ENCODE measurements at places on chromosomes 2 and 18.

DNA sequence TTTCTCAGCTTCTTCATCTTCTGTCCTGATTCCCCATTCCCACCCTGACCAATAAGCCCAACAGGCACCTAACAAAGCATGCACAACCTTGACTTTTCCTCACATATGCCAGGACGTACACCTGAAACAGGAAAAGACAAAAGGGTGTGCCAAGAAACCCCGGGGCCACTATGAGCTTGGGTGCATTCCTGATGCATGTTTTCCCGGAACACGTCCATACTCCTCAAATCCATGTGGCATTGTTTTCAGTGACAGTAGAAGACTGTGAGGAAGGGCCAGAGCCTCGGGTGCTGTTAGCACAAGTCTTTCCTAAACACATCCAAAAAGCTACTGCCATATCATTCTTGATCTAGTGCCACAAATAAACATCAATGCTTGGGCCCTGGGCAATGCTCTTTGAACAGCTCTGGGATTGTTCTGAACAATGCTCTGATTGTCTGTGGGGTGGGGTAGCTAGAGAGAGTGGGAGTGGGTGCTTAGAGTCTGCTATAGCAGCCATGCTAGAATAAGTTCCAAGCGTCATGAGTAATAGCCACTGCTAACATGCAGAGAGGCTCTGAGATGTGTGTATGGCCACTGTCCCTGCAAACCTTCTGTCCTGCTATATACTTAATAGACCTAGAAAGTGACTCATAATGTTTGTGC lies 181.7 kb upstream of the CRIM1 start:
- no peak for DNase-seq

- DNase-seq: no peak
Measured at GRCh38 chr18:54263904-54264336, 5.4 kb upstream of the POLI start.

DNA sequence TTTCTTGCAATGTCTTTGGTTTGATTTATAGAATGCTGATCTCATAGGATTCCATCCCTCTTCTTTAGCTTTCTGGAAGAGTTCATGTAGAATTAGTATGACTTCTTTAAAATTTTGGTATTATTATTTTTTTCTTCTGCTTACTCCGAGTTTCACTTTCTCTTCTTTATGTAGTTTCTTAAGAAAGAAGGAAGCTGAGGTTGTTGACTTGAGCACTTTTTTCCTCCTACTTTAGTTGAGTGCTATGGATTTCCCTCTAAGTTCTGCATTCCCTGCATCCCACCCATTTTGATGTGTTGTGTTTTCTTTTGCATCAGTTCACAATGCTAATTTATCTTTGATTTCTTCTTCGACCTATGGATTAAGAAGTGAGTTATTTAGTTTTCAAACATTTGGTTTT lies 78.9 kb upstream of the SPRED2 start:
- DNase-seq: no peak

GRCh38 chr18:45749918-45750689 lies 26.1 kb downstream of the SLC14A1 start:
- DNase-seq: no peak

DNA sequence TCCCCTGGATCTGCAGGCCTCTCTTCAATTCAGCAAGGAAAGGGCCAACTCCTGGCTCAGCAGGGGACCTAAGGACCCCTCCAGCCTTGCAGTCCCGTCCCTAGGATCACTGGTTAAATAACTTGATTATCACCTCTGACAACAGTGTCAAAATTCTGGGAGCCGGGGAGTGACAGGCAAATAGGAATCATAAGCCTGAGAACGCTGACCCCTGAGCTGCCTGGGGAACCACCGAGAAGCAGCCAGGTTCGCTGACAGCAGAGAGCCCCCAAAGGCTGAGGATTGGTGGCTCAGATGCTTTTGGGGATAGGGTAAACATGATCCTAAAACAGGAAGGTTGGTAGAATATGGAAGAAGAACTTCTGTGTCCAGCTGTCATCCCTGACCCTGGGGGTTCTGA lies 17.5 kb upstream of the TNS1 start:
- peak; percentile 8 for DNase-seq

- no peak for DNase-seq
Measured at GRCh38 chr2:169822036-169822435, 2.7 kb downstream of the METTL5 start.

All from right hindlimb (tissue), 1 donor.